GF-D8 (cell line): ENCODE measurements at places on chromosomes 1 and 21.

- no peak for DNase-seq
These were observed 1.2 kb upstream of the PLEKHM2 start for GRCh38 chr1:15682936-15683341.

GRCh38 chr1:120178799-120179756 is 2.8 kb upstream of the SEC22B start:
- DNase-seq: no peak

DNA sequence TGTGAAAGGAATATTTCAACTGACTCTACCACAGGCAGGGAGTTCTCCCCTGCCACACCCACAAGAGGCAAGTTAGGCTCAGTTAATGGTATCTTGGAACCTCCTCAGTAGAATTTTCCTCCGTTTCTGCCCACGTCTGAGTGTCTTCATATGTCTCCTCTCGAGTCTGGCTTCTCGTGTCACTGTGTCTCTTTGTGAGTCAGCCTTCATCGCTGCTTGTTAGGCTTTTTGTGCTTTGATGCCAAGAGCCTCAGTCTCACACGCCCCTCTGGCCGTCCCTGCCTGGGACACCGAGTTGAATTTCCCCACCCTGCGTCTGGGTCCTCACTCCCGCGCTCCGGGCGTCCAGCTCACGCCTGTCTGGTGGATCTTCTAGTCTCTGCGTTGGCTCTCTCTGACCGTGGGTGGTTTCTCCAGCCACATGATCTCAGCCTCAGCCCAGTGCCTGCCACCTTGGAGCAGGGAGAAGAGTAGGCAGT is 125.7 kb upstream of the GADD45A start:
- DNase-seq: no peak

GRCh38 chr1:222369148-222369547 is 178.8 kb downstream of the HHIPL2 start:
- DNase-seq: no peak

DNA sequence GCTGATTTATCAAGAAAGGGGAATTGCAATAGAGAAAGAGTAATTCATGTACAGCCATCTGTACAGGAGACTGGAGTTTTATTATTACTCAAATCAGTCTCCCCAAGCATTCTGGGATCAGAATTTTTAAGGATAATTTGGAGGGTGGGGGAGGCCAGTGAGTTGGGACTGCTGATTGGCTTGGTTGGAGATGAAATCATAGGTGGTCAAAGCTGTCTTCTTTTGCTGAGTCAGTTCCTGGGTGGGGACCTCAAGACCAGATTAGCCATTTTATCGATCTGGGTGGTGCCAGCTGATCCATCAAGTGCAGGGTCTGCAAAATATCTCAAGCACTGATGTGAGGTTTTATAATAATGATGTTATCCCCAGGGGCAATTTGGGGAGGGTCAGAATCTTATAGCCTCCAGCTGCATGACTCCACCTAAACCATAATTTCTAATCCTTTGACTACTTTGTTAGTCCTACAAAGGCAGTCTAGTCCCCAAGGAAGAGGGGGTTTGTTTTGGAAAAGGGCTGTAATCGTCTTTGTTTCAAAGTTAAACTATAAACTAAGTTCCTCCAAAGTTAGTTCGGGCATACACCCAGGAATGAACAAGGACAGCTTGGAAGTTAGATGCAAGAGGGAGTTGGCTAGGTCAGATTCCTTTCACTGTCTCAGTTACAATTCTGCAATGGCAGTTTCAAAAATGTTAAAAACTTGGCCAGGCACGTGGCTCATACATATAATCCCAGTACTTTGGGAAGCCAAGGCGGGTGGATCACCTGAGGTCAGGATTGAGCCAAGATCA is 16.9 kb upstream of the RAB3B start:
- no peak for DNase-seq
